Bronchial smooth muscle cell (primary cell): ENCODE measurements at places on chromosomes 5 and 9. TPM values are rescaled to one million over a fixed set of nuclear protein-coding genes. Genes with fewer than 3 reads are reported as not detected.

CEL gene
- total RNA-seq: 0.32 and 0.34 TPM in 2 replicates

TAS2R1 gene
- not detected in 2 replicates for total RNA-seq

FOXI1 gene
- not detected in 2 replicates for total RNA-seq

LCN9 gene
- total RNA-seq: not detected in 2 replicates

POLR3G gene
- 2.7 and 4.7 TPM in 2 replicates for total RNA-seq
